ENCODE measurements at places on chromosomes 5 and 9.
A peak's percentile ranks its signal among the peaks of the same experiment; 100 is the strongest.

DNA sequence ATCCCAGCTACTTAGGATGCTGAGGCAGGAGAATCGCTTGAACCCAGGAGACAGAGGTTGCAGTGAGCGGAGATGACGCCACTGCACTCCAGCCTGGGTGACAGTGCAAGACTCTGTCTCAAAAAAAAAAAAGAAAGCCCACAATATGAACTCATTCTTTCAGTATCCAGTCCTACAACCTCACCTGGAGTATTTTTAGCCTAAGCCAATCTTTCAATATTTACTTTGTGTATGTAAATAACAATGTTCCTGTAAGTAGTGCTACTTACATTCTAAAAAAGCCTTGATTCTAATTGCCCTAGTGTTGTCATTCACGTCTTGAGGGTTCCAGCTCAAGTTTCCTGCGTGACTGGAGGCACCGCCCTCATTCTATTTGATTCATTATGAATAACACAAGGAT, 62.0 kb downstream of the BHMT start:
- DNase-seq: no peak

- DNase-seq: no peak
These were observed 97.8 kb upstream of the TYRP1 start for GRCh38 chr9:12595400-12595799.

DNA sequence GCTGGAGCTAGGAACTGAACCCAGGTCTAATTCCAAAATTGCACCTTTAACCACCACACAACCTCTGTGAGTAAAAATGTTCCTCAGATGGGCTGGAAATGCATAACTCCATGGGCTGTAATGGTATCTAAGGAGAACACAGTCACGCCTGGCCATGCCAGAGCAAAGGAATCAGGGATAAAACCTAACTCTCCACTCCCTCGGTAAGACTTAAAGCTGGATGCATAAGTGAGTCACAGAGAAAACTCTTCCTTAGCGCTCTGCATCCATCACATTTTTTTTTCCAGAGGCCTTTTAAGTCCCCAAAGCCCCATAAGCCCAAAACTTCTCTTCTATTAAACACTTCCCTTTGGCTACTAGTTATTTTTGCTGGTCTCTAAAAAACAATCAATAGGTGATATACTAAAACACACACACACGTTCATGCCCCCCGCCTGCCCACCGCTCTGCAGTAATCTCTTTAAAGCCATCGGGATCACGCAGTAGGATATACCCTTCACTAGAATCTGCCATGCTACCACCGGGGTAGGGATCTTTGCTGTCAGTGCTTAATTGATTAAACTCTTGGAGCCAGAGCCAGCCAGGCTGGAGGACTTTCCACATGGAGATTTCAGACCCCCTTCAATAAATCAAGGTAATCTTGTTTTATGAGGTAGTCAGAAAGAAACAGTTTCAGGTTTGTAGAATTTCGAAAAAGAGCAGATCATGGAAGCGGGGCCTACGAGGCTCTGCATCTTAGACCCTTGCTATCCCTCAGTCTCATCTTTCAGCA, 212.9 kb downstream of the MAPKAP1 start:
- no peak for DNase-seq

GRCh38 chr9:87497604-87498045, at the start of gene DAPK1:
TSS of gene DAPK1 (plus strand) at chr9:87497867. CDS start at chr9:87499078, 1,211 bp downstream.
- DNase-seq: peak; percentile 90

DNA sequence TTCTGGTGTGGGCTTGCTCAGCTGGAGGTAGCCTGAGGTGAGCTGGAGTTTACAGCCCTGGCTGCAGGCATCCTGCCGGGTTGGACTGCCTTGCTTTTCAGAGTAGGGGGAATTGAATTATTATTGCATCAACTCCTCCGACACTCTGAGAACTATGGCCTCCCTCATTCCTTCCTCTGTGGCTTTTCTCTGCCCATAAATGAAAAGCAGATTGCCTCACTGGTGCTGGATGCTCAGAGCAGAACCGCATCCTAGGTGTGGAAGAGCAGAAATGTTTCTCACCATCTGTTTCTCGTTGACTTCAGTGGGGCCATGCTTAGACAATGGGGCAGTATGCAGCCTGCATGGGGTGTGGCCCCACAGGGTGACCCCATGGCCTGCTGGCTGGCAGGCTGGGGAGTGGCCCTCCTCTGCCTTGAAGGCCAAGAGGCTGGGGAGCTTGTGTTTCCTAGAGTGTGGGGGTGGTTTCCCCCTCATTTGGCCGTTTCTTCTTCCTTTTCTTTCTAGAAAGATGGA, 27.3 kb upstream of the TGFBI start:
- DNase-seq: no peak

DNA sequence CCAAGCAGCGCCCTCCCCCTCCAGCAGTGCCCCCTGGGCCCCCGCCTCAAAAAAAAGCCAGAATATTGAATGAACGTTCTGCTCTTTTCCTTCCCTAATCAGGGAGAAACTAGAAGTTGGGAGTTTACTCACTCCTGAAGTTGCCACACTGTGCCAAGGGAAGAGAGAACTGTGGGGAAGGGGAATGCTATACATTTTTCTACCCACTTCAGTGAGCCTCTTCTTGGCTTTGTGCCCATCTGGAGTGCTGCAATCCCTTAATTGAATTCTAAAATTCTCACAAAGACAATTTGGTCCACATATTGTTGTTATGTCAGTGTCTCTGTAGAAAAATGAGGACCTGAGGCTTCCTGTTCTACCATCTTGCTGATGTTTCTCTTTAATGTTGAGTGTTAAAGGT, 443.7 kb downstream of the DIRAS2 start:
- DNase-seq: no peak

GRCh38 chr9:5531101-5531882, 21.0 kb downstream of the PDCD1LG2 start:
- DNase-seq: peak; percentile 24

DNA sequence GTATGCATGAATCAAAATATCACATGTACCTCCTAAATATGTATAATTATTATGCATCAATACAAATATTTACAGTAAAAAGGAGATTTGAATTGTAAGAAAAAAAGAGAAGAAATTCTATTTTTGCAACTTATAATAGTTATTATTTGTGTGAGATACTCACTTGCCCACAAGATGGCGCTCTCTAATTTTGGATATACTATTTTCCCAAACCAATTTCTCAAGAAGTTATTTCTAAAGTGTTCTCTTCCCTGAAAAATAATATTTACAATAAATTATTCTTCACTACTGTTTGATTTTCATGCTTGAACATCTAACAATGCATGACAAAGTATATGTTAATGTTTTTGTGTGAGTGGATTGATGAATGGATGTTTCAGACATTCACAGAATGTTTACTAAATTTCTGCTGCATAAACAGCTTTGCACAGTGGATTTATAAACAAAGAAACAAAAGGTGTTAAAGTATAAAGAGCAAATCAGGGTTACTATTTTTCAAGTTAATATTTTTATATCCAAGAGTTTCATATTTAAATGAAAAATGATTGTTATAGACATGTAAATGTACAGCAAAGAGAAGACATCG, 503.4 kb downstream of the PDE4D start:
- DNase-seq: peak; percentile 61

GRCh38 chr5:180950291-180950949, 38.2 kb upstream of the BTNL3 start:
- no peak for DNase-seq

GRCh38 chr5:171269717-171270116, 39.3 kb upstream of the TLX3 start:
- no peak for DNase-seq

DNA sequence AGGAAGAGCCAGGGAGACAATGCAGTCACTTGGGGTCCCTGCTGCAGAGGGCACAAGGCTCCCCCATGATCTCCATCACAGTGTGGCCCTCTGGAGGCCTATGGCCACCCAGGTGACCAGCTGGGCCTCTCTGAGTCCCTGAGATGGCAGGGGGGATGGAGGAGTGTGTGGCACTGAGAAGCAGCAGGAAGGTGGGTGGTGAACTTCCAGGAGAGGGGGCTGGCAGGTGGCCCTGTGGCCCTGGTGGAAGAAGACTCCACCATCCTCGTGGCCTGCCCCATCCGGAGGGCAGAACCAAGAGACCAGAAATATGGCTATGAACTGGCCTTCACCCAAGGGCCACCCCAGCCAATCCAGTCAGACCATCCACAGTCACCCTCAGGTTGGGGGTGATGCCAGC, 31.7 kb upstream of the AFAP1L1 start:
- DNase-seq: no peak

DNA sequence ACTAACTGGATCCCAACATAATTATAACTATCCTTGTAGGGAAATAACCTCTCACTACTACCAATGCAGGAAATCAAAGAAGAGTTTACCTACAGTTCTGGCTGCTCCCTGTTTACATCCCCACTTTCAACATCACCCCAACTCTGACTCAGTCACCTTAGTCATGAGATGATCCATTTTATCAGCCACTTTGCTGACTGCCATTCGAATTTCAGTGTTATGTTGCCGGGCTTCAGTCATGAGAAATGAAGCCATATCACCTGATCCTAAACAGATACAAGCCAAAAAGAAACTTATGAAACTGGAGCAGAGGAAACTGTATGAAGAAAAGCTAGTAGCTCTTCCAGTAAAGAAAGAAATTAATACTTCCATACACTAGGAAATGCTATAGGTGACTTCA, 33.7 kb downstream of the SLC31A2 start:
- no peak for DNase-seq

DNA sequence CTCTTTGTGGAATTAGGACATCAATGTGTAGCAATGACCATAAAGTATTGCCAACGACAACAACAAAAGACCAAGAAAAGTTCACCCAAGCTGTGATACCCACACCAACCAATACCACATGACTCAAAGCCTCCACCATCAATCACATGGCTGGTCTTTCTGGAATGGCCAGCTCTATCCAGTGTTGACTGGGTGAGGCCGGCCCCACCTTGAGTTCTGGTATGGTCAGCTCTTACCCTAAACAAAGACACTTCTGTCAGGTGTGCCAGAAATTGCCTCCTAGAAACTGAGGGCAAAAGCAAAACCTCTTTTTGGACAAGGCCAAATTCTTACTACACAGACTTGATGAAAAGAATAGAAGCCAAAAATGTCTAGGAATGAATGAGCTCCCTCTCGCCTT, 331.5 kb downstream of the ZNF608 start:
- DNase-seq: no peak

- DNase-seq: peak; percentile 34
These were observed 50.9 kb downstream of the GPR107 start for GRCh38 chr9:130104491-130105193.

- DNase-seq: no peak
These were observed 34.7 kb upstream of the TGFBI start for GRCh38 chr5:135993880-135994636.

GRCh38 chr9:94139672-94140417, 55.6 kb downstream of the PTPDC1 start:
- peak; percentile 37 for DNase-seq

DNA sequence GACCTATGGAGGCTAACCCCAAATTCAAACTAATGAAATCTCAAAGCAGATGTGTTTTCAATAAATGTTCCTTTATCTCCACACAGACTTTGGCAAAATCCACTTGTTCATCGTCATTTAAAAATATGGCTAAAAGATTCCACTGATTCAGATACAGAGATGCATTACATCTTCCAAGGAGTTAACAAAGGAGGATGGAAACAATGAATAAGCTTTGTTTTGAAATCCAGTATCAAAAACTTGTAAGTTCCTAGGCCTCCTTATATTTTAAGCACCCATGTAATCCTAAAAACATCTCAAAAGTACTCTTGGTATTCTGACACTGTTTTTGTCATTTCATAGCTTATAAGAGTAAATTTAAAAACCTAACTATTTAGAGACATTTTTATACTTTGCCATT, 345.6 kb upstream of the ACTBL2 start:
- no peak for DNase-seq

DNA sequence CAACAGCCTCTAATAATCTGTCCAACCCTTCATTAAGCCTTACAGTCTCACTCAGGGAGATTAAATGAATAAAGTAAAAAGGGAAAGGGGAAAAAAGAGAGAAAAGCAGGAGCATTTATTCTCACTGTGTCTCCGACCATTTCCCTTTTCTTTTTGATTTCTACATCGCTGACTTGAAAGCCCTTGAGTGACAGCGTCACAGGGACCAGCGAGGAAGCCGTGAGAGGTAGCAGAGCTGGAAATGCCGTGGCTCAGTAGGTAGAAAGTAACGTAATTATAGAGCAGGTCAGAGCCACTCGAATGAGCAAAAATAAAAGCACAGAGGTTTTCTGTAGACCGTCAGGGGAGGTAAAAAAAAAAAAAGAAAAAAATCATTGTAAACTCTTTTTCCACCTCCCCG, 52.4 kb downstream of the ASS1 start:
- no peak for DNase-seq

GRCh38 chr9:94818178-94818541, 91.7 kb downstream of the AOPEP start:
- DNase-seq: no peak

DNA sequence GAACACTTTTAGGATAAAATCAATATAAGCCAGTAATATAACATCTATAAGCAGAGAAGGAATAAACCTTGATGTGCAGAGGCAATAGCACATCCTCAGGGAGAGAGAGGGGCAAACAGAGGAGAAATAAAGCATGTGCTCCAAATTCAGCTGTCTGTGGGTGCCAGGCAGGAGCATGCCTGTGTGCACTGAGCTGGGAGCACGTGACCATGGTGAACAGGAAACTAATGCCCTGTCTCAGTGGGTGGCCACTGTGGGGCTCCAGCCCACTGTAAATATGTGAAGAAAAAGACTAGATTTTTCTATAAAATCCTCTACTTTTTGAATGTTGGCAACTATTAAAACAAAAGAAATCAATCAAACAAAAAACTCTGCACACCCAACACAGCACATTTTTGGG, 55.3 kb downstream of the FYB1 start:
- DNase-seq: peak; percentile 67

- no peak for DNase-seq
These were observed 28.9 kb downstream of the ARHGEF28 start for GRCh38 chr5:73654819-73655318.

DNA sequence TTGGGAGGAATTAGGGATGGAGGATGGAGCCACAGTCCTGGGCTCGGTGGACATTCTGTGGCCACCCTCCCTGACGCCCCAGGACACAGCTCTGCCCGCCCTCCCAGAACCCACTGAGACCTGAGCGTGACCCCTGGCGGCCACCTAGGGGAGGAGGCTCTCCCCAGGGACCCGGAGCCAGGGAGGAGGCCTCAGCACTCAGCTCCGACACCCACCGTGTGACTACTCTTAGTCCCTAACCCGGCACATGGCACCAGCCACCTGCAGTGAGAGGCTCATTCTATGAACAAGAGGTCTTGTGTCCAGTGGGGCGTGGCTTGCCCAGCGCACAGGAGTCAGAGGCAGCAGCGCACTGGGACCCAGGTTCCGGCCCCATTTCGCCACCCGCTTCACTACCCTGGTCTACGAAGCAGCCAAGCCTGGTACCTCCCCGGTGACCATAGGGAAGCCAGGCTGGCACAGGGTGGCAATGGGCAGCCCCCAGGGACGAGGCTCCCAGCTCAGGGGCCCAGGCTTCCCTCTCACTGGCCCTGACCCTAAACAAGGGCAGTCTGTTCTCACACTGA, 10.2 kb downstream of the SARDH start:
- no peak for DNase-seq

- peak; percentile 75 for DNase-seq
These were observed 13.6 kb downstream of the FAT2 start for GRCh38 chr5:151577566-151577965.

DNA sequence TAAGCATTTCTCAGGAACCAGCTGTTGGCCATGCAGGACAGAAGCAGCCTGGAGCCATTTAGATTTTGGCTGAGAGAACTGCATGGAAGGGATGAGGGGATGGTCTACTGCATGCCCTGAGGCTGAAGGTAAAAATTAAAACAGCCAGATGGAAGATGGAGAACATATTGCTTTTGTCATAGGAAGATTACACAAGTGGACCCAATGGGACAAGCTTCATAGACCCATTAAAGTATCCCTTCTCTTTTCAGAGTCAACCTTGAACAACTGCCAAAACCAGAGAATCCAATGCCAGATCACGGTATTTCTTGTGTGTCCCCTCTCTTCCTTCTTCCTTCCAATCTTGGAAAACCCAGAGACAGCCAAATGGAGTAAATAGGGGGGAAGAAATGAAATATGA, 253.4 kb downstream of the NR2F1-AS1 start:
- no peak for DNase-seq

Data from hematopoietic multipotent progenitor cell treated with erythropoietin and hydrocortisone succinate and interleukin-3 and kit ligand, for 4 days (in vitro differentiated cells).